ENCODE measurements at places on chromosomes 3 and 15.

DNA sequence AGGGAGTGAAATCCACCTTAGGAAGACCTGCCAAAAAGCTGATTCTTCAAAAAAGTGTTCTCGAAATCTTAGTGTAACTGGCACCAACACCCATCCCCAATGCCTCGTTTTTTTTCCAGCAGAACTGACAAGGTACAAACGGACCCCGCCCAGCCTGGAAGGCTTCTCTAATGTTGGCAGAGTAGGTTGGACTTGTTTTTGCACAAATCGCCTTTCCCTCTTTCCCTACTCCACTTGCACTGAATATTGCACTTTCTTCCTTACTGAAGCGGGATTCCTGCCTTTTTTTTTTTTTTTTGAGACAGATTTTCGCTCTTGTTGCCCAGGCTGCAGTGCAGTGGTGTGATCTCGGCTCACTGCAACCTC, 544 bp upstream of the TIMMDC1 start:
- peak; percentile 15 for DNase-seq

DNA sequence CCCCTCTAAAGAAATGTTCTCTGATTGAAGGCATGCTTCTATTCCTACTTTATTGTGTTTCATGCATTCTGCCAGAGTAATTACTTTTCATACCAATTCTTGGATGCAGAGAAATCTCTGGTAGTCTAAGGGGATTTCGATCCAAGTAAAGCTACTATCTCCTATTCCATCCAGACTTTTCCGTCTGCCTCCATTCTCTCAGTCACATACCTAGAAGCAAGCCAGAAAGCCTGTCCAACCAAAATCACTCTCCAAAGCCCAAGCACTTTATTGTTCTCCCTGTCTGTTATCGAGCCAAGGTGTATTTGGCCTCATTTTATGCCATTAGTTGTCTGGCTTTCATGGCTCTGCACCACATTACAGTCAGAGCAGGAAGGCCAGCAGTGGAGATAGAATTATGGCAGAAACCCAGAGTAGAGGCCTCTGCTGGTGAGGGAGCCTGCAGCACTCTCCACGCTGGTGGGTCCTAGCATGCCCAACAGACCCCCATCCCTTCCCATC, 95.9 kb downstream of the SLC49A4 start:
- DNase-seq = no peak

GRCh38 chr3:30645077-30645476, 38.7 kb downstream of the TGFBR2 start:
- DNase-seq = no peak

DNA sequence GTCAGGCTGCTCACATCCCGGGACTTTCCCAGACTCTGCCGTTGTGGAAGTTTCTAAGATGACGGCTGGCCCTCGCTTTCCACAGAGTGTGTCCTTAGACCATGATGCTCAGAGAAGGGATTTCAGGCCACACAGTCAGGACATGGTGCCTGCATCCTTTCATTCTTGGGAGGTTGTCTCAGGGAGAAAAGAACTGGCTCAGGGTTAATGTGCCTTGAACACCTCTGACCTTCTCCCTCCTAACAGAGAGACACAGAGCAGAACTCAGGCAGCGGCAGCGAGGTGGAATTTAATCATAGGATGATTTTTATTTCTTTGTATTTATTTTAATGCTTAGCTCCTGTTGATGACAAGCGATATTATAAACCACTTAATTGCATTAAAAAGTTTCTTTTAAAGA, 96.9 kb upstream of the ATP2B2 start:
- no peak for DNase-seq

- DNase-seq = no peak
Observed at GRCh38 chr15:101566748-101567488, 77.4 kb upstream of the PCSK6 start.

DNA sequence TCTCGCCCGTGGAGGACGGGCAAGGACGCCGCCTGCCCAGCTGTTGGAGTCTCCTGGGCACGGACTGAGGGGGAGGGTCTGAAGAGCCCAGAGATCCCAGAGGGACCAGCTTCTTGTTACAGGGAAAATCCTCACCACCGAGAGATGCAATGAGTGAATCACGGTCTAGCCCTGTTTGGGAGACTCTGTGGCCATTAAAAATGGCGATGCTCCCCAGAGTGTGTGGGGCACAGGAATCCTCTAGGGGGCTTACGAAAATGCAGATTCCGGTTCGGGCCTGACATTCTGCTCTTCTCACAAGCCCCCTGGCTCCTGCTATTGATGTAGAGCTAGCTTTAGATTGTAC, 35.5 kb upstream of the EPHB3 start:
- no peak for DNase-seq
